ENCODE measurements at places on chromosomes 2 and 18.

DNA sequence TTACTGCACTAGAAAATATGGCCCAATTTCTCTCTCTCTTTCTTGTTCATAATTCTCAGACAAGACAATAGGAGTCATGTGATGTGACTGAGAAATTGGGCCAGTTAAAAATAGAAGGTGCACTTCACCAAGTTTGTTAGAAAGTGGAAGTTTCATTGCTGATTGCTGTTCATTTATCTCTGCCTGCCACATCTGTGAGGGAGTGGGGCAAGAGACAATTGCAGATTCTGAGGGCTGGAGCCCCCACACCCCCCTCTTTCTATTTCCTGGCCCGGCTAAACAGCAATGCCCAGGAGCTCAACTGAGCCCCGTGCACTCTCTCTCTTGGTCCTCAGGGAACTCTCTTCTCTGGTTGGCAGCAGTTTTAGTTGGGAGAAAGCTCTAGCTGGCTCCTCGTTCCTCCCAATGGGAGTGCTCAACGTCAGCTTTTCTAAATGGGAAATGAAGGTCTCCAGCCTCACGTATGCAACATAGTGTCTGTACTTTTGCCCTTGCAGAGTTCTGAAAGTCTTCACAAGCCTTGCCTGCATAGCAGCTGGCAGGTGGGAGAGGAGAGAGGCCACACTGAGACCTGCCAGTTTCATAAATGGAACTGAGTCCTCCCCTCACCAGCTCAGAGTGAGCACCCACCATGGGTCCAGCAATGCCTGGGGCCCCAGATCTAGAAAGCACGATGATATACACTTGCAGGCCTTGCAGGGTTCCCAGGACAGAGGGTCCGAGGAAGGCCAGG, 115.7 kb downstream of the MYCN start:
- no peak overlapping the region for H3K4me3 ChIP-seq
- H3K27ac ChIP-seq, result no peak overlapping the region
- peaks cover 3% of the 10 kb centered on the region for H3K27me3 ChIP-seq
- no peaks in the 10 kb centered on the region for H3K36me3 ChIP-seq
- H3K4me1 ChIP-seq, result no peaks in the 10 kb centered on the region

DNA sequence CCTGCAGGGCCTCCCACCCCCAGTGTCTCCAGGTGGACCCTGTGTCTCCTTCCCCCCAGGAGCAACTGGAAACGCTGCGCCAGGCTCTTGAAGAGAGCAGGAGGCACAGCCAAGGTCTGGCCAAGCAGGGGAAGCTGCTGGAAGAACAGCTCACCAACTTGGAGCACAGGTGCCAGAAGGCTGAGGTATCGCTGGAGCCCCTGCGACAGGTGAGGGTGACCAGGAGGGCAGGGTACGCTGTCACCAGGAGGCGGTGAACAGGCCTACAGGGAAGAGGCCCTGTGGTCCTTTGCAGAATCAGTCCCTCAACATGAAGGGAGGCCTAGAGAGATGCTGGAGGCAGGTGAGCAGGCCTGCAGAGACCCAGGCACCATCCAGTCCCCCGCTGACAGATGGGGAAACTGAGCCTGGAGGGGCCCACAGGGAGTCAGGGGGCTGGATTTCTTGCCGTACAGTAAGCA, 15.6 kb upstream of the SNED1 start:
- no peak overlapping the region for H3K27ac ChIP-seq
- no peak for ATAC-seq
- H3K4me3 ChIP-seq, result no peak overlapping the region
- H3K4me1 ChIP-seq, result no peaks in the 10 kb centered on the region
- H3K27me3 ChIP-seq, result no peaks in the 10 kb centered on the region

DNA sequence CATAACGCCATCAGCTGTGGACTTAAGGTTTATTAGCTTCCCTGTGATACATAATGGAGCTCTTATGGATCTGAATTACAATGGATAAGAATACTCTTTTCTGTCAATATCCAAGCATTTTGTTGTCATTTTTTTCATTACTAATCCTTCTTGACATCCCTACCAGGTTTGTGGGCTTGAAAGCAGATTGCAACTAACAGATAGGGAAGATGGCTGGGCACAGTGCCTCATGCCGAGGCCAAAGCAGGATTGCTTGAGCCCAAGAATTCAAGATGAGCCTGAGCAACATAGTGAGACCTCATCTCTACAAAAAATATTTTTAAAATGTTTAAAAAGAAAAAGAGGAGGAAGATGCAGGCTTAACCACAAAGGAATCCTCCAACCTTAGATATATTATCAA, 42.4 kb downstream of the ASXL2 start:
- no peak overlapping the region for H3K4me3 ChIP-seq
- H3K4me1 ChIP-seq, result peaks cover 14% of the 10 kb centered on the region
- H3K27ac ChIP-seq, result no peak overlapping the region
- ATAC-seq, result no peak
- H3K36me3 ChIP-seq, result peaks cover 32% of the 10 kb centered on the region

GRCh38 chr2:129078548-129078947, 759.9 kb upstream of the HS6ST1 start:
- H3K27ac ChIP-seq, result no peak overlapping the region
- no peak overlapping the region for H3K4me3 ChIP-seq
- no peak for ATAC-seq
- no peaks in the 10 kb centered on the region for H3K36me3 ChIP-seq
- H3K27me3 ChIP-seq, result peaks cover 4% of the 10 kb centered on the region

- no peaks in the 10 kb centered on the region for H3K4me1 ChIP-seq
- ATAC-seq, result no peak
- no peak overlapping the region for H3K27ac ChIP-seq
- H3K36me3 ChIP-seq, result no peaks in the 10 kb centered on the region
- no peaks in the 10 kb centered on the region for H3K27me3 ChIP-seq
Measured at GRCh38 chr2:83331810-83332209, 1127.3 kb downstream of the SUCLG1 start.

DNA sequence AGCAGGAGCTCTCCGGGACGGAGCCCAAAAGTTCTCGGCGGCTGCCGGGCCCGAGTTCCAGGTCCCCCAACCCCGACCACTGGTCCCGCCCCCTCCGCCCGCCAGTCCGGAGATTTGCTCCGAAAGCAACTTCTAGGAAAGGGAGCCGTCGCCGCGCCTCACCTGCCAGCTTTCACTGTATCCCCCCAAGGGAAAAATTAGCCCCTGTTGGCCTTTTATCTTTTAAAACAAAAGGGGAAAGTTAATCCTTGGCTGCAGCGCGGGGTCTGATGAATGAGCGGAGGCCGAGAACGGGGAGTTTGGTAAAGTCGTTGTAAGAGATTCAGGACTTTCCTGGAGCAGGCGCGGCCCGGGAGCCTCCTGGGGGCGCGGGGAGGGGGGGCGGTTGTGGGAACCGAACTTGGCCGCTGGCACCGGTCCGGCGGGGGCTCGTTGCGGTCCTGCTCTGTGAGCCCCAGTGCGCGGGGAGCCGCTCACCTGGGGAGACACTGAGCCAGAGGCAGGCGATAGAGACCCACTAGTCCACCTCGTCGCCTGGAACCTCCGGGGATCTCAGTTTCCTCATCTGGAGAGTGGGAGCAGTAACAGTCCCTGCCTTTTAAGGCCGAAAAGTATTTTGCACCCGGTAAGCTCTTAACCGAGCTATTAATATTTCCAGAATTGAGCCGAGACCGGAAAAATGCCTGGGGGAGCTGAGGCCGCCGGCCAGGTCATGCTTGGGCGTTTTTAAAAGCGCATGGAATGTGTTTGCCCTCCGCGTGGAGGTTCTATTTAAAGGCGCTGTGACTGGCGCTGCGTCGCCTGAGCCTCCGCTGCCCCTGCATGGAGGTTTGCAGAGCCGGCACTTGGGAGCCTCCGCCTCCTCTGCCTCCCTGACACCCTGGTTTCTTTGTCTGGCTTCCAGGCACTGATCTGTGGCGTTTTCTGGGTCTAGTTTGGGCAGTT, 1.1 kb downstream of the EFHD1 start:
- H3K4me3 ChIP-seq, result peak overlapping the region; percentile 14
- H3K36me3 ChIP-seq, result no peaks in the 10 kb centered on the region
- no peak overlapping the region for H3K27ac ChIP-seq
- H3K27me3 ChIP-seq, result peaks cover 36% of the 10 kb centered on the region

All from activated T-helper 17 cell treated with anti-CD3 and anti-CD28 coated beads, Interleukin-2, amount 50 U/mL, for 72 hours (primary cell).